ENCODE measurements at places on chromosomes 4 and X. TPM values are rescaled to one million over a fixed set of nuclear protein-coding genes. Genes with fewer than 3 reads are reported as not detected.

GRCh38 chrX:110042496-110042895 is 39.6 kb downstream of the TMEM164 start:
- peak; percentile 33 for DNase-seq

DNA sequence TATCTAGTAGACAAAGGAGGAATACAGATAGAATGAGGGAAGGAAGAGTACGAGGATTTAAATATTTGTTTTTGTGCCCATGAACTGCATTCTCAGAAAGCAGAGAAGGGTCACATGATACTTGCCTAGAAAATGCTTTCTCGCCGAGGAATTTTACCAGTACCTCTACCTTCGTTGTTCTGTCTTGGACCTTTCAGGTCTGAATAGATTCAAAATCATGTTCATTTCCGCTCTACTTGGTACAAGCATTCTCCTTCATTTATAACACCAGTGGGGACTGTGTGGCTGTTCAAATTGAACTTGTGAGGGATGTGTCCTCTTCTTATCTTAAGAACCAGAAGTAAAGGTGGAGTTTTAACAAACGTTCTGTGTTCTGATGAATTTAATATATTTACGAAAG is 1.9 kb downstream of the USP38 start:
- DNase-seq, result peak; percentile 18

GRCh38 chr4:184298254-184298653 is 80.6 kb upstream of the ENPP6 start:
- DNase-seq, result no peak

DNA sequence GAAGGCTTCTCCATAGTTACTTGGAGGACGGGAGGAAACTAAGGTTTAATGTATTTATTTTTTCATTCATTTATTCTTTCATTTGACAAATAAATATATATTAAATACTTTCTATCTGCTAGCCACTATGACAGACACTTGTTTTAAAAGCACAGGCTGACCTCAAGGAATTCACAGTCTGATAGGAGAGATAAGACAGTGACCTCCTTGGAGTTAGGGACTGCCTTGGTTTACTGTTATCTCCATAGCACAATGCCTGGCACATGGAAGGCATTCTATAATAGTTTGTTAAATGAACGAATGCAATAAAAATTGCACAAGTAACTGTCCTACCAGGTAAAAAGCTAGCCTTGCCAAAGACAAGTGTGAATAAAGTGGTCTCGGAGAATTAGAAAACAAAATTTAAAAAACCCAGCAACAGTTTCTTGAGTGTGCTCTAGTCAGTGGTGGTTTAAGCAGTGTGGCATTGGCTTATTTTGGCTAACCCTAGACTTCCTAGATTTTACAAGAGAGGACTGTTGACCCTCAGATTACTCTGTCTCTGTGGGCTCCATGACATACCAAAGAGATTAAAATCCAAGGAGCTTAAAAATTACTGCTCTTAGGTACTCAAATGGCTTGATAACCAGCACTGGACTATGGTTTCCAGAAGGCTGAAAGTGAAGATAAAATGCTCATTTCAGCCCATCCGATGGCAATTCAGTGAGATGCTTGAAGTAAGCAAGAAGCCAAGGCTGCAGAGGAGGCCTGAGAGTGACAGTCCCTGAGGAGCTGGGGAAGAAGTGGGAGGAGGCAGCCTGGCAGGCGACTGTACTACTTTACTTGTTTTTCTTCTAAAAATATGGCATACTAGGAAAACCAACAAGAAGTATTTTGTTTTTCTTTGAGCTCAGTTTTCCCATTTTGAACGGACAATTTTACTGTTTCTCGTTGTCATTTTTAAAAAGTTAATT is 9.6 kb downstream of the AFP start:
- no peak for DNase-seq

DNA sequence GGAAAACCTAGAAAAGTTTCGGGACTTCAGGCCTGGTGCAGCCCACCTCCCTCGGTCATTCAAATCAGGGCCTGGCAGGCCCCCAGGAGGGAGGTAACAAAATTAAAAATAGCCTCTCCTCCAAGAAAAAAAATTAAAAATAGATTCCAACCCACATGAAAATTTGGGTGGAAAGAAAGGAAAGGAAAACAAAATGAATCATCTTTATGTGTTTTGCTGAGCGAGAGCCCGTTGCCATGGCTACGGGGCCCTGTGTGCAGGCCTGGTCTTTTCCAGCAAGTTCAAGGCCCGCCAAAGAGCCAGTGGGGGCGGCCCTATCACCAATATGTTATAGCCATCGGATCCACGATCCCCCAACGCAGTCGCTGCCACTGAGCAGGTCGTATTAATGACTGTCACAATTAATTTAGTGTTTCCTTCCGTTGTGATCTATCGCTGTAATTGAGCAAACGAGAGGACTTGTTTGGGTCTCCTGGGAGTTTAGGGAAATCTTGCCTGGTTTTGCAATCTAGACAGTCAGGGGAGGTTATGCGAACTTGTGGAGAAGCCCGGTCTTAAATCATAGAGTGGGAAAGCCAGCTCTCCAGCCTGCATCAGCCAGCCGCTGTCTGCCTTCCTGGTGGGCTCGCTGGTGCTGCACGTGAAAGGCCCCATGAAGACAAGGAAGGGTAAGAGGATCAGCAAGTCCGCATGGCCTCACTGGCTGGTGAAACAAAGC is 452.4 kb downstream of the BCOR start:
- peak; percentile 71 for DNase-seq

Gene GPRASP1
- total RNA-seq, result 14.4 TPM

- no peak for DNase-seq
Observed at GRCh38 chrX:134562002-134562401, 96.3 kb downstream of the PLAC1 start.

Gene RTL3
- 1.9 TPM for total RNA-seq

Gene BEX2
- 35.9 TPM for total RNA-seq
